ENCODE measurements at places on chromosomes 2 and 18.

GRCh38 chr18:34085140-34085739 is 139.5 kb downstream of the NOL4 start:
- no peak for DNase-seq

DNA sequence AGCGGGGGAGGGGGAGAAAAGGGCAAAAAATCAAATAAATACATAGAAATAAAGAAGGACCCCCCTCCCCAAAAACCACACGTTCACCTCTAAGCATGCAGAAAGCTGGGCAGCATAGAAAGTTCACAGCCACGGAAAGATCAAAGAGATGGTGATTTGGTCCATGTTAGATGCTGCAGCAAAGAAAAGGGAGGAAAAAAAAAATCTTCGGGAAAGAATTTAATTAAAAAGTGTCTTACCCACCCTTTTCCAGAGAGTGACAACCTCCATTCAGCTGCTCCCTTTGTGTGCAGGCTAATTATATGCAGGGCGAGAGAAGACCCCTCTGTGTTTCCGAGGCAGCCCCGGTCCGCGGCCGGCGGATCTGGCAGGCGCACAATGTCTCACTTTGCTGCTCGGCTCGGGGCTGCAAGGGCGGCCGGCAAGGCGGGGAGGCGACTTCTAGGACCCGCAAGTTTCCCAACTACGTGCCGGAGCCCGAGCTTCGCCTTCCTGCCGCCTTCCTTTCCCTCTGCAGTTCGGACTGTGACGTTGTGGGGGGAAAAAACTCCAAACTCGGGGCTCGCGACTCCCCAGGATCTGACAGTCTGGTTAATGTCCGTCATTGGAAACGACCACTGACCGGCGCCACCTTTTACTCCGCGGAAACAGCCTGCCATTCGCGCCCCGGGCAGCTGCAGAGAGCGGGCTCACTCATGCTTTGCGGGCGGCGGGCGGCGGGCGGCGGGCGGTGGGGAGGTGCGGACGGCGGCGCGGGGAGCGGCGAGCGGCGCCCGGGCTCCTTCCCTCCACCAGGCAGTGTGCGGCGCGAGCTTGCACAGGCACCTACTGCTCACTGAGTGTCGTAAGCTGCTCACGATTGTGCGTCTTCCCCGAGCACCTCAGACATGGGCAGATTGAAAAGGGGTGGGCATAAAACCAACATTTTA is at the start of gene LRRTM1:
TSS of gene LRRTM1 (minus strand) at position 844 of the 929 bp plus-strand sequence. CDS start 933 bp downstream, outside the sequence.
- no peak for DNase-seq

GRCh38 chr2:121479882-121480522 is 50.7 kb upstream of the RNU4ATAC start:
- no peak for DNase-seq

GRCh38 chr2:24885221-24886125 is 34.6 kb downstream of the ADCY3 start:
- DNase-seq = no peak

- DNase-seq = no peak
These were observed 27.1 kb downstream of the TTC39C start for GRCh38 chr18:24041691-24042090.

DNA sequence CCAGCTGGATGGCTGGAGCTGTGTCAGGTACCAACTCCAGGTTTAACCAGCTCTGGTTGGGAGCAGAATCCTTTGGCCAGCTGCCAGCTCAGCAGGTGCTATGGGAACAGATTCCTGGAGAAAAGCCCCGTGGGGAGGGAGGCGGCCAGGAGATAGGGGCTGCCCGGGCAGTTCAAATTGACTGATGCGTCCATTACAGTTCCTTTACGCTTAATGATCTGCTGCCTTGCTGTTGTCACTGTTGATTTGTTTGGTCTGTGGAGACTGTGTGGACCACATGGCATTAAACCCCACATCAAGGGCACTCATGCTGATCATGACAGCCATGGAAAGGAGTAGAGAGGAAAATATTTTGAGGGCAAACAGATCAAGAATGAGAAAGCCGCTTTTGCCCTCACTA is 200.0 kb downstream of the TSN start:
- no peak for DNase-seq

DNA sequence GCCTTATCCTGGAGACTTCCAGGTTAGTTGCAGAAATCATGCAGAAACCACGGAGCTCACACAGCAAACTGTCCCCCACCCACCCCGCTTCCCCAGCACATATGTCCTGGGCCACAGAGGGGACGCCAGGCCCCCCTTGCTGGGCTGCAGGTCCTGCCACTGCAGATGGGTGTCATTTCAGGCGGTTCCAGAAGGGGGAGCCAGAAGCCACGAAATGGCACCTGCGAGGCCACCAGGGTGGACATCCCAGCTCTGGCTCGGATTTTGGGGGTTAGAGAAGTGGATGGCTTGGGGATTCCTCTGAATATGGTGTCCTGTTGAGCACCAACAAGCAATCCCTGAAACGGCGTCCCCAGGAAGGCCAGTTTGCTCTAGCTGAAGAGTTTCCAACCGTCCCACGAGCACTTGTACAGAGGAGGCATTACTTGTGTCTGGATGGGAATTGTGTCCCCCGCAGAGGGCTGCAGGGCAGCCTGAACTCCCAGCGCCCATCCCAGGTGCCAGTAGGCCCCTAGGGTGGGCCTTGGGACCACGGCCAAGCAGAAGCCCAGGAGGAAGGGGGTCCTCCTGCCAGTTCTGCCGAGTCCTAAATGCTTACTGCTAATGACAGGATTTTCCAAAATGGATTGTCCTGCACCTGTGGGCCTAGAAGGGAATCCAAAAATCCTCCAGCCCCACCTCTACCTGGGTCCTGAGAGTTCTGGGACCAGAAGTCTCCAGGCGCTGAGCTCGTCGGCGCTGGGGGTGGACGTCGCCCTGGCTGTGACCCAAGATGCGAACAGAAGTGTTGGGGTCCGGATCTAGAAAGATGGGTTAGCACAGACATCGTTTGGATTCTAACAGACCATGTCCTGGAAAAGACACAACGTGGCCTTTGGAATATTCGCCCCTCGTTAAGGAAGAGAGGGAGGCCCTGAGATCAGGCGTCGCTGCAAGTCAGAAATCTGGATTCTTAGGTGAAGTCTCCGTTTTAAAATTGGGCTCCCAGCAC is 14.6 kb upstream of the NFATC1 start:
- DNase-seq = no peak

GRCh38 chr2:24824966-24825882 is 32.0 kb downstream of the CENPO start:
- no peak for DNase-seq

GRCh38 chr2:223805008-223805407 is 32.4 kb downstream of the AP1S3 start:
- no peak for DNase-seq

DNA sequence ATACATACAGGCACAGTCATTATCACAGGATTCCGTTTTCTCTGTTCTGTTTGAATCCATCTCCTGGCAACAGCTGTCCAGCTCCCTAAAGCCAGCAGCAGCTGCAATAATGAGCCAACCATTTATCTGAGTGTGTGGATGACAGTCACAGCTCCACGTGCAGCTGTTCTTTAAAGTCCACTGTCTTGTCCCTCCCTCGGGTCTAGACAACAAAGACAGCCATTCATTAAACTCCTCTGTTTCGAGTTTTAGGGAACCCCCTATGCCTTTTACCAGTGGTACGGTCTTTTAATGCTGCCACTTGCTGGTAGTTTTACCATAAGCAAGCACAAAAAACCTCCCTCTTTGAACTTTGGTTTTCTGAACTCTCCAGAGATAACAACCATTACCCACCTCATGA is 16.0 kb upstream of the MSGN1 start:
- no peak for DNase-seq

DNA sequence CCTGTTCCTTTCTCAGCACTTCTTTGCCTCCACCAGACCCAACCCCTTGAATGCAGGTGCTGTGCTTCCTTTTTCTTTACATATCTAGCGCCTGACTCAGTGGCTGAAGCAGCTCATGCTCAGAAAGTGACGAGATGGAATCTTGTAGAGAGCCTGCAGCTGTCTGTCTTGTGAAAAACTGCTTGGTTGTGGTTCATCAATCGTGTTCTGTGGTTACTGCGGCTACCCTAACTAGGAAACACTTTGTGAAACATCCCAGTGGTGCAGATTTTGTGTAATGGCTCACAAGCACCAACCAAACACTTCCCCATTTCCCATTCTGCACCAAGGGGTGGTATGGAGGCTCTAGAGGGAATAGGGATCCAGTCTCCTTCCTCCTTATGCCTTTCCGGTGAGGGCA is 307.2 kb upstream of the MMADHC start:
- DNase-seq = no peak

DNA sequence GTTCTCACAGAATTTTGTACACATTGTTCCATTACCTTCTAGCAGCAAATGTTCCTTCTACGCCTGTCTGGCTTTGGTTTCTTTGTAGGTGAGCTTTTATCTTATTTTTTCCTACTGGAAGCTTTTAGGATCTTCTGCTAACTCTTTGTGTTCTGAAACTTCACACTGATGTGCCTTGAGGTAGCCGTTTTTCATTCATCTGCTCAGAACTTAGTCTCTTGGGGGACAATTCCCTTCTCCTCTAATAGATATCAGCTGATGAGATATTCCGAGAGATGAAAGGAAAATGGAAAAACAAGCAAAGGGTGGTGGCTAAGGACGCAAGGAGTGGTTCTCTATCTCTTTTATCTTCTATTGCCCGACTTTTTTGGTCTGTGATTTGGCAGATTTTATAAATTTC is 27.8 kb upstream of the LPIN1 start:
- no peak for DNase-seq

GRCh38 chr2:75033516-75033915 is 75.1 kb downstream of the POLE4 start:
- no peak for DNase-seq

DNA sequence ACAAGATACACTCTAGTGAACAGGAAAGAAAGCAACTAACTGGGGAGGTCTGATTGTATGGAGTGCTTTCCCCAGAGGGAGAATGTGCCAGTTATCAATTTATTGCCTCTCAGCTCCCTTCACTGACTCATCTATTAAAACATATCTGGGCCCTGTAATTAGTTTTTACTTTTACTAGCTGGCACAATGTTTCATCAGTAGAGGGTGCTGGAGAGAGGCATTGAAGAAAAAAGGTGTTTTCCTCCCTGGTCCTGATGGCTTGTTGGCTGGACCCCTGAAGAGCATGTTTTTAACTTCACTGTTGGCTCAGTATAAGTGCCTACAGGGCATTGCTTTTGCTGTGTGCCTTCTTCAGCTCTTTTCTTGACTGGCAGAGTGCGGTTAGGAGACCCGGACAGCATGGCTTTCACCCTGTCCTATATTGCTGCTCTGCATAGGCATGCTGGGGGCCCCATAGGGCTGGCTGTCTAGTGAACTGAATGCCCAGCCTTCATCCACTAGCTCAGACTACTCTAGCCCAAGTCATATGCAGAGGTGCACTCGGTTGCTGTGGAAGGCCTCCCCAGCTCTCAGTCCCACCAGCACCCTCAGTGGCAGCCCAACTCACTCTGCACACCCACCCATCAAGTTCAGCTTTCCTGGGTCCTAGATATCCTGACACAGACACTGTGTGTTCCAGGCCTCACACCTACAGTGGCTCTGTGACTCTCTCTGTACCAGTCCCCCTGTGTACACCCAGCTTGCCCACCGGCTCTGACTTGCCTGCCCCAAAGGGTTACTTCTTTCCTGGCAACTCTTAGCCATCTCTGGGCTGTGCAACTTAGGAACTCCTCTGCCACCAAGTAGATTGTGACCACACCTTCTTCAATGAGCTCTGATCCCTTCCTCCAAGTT is 62.3 kb upstream of the ACYP2 start:
- no peak for DNase-seq

DNA sequence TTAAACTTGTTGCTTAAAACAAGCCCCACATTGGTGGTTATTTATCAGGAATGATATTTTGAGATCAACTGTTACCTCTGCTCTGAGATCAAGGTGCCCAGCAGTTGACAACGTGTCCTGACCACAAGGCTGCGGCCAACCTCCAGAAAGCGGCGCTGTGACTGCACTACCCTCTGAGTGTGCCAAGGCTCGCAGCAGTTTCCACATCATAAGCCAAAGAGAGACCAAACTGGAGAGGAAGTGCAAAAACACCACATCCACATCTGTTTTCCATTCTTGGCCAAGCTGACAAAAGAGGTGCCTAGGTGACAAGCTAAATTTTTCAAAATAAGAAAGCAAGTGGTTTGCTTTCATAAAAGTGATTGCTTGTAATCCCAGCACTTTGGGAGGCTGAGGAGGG is 410.8 kb upstream of the POU3F3 start:
- no peak for DNase-seq

DNA sequence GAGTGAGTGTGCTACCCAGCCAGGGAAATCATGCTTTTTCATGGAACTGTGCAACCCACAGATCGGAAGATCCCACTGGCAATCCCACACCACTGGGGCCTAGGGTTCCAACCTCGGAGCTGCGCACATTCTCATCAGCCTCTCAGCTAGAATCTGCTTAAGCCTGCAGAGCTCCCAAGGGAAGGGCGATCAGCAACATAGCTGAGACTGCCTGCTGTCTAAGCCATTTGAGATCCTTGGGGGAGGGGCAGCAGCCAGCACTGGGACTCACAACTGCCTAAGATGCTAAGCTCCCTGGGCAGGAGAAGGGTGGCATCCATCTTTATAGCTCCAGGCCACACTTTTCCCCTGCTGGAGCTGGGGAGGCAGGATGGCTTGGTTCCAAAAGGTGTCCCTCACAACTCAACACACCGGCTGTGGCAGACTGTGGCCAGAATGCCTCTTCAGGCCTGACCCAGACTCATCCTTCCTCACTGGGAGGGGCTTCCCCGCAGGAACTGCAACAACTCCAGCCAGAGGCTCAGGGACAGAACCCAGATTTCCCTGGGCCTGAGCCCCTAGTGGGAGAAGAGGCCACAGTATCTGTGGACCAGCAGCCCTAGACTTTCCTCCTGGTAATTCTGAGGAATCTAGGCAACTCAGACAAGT is 1133.3 kb upstream of the PIK3C3 start:
- no peak for DNase-seq

- DNase-seq = no peak
These were observed 234.9 kb upstream of the CDH2 start for GRCh38 chr18:28411806-28412205.

- DNase-seq = no peak
These were observed 37.2 kb downstream of the AGPS start for GRCh38 chr2:177429688-177430325.

DNA sequence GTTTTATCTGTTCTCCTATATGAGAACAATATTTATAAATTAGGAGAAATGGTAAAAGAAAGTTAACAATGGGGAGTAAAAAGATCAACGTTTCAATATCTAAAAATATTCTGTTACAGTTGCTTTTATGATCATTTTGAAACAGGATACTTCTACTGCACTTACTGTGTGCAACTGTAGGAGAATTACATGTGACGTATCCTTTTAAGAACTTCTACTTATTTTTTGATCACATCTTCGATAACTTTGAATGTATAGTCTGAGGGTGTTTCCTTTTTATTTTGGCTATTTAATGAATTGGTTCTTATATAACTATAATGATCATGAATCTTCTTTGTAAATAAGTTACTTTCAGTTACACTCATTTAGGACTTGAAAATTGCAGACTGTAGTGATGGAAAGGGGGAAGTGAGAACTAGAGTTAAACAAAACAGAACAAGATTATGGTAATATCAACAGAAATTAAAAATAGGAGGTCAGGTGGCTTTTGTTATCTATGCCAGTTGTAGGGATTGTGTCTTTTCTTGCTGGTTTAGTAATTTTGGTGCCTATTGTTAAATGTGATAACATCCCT is 109.9 kb downstream of the MSTN start:
- no peak for DNase-seq
